Stimulated activated CD8-positive, alpha-beta memory T cell treated with anti-CD3 and anti-CD28 coated beads, Interleukin-2, amount 100 ng/mL, for 1 hour (primary cell): ENCODE measurements at places on chromosomes 12 and 14.

DNA sequence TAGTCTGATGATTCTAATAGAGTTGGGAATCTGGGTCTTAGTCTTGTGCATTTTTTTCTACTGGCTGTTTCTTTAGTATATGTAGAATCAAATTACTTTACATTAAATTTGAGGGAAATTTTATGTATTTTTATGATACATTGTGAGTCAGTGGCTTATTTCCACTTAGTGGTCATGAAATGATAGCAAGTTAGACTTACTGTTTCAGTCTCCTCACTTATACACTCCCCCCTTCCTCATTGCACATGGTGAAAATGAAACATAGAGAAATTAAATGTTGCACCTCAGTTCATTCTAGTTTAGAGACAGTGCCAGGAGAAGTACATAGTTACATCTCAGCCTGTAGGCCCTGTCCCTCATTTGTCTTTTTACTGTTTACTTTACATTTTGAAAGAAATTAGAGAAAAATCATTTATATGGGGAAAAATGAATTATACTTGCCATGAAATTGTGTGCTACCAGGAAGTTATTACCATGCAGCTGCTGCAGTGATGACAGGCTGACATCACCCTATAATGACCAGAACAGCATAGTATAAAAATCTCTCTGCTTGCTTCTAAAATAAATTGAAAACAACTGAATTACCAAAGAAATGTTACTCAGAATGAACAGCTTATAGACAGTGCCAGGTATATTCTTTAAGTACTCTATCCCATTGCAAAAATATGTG lies 113.2 kb downstream of the TRMT5 start:
- no peak for DNase-seq

GRCh38 chr14:57319636-57320192 lies 50.9 kb downstream of the AP5M1 start:
- no peak for DNase-seq

- DNase-seq: no peak
Measured at GRCh38 chr14:22450266-22450665, 138.8 kb downstream of the DAD1 start.

DNA sequence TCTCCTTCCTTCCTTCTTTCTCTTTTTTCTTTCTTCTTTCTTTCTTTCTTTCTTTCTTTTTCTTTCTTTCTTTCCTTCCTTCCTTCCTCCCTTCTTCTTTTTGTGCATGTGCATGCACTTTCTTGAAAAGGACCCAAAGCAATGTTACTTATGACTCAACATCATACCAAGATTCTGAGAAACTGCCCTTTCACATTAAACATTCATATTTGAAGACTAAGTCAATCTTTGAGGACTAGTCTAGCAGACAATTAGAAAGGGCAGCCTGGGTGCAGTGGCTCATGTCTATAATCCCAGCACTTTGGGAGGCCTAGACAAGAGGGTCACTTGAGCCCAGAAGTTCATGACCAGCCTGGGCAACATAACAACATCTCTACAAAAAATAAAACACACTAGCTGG lies 212.8 kb upstream of the KITLG start:
- no peak for DNase-seq

- no peak for DNase-seq
Measured at GRCh38 chr12:56282030-56282429, 15.3 kb downstream of the COQ10A start.

- DNase-seq: no peak
Measured at GRCh38 chr12:109725321-109726105, 11.9 kb downstream of the FAM222A start.

- no peak for DNase-seq
Measured at GRCh38 chr12:11823043-11823442, 173.6 kb downstream of the ETV6 start.

DNA sequence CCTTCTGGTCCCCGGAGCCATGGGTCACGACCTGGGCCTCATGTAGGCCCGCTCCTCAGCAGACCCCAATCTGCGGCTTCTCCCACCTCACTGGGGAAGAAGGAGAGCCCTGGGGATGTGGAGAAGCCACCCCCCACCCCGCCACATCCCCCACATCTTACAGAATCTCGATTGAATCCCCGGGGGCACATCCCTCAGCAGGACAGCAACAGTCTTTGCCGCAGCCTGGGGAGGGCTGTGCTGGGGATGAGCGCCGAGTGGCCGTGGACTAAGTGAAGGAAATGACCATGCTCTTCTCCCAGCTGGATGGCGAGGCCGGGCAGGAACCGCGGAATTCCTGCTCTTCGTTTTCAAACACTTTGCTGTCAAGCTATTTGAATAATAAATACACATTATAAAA lies 169.0 kb upstream of the RTL1 start:
- no peak for DNase-seq

GRCh38 chr12:63900922-63901793 lies 56.7 kb downstream of the SRGAP1 start:
- no peak for DNase-seq

- DNase-seq: no peak
Measured at GRCh38 chr12:77514511-77514910, 316.2 kb upstream of the NAV3 start.

GRCh38 chr12:94538318-94538717 lies 78.7 kb upstream of the CEP83 start:
- no peak for DNase-seq

GRCh38 chr12:10967409-10967808 lies 19.3 kb downstream of the TAS2R50 start:
- no peak for DNase-seq

- no peak for DNase-seq
Measured at GRCh38 chr14:65709576-65709975, 297.0 kb downstream of the FUT8 start.

- DNase-seq: no peak
Measured at GRCh38 chr12:108967869-108968540, 52.9 kb downstream of the SVOP start.

DNA sequence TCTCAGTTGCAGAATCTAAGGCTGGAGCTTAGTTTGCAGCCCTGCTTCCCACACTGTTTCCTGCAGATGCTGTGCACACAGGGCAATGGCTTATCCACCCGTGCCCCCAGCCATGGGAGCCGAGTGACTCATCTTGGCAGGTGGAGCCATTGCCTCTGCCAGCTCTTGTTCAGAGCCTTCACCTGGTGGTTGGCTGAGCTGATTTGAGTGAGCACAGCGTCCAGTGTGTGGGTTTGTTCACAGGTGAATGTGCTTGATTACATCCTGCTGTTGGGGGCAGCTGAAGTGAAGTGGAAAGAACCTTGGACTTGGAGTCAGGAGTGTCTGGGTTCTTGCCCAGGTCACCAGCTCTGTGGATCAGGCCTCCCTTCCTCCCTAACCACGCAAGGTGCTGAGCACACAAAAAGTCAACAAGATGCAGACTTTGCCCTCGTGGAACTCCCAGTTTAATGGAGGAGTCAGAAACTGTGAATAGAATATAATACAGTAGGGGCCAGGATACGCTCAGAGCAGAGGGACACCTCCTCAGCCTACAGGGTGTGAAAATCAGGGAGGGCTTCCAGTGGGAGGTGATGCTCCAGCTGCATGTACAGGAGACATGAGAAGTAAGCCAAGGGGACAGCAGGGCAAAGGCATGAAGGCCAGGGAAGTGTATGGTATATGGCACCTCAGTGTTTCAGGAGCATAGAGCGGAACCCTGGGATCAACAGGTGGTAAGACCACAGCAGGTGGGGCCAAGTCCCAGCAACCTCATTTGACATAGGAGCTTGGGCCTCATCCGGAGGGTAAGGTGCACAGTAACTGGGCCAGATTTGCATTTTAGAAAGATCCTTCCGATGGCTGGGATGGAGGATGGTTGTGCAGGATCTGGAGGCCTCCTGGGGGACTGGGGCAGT lies 22.8 kb downstream of the JDP2 start:
- no peak for DNase-seq

GRCh38 chr12:122527478-122527944 lies 462 bp downstream of the KNTC1 start:
- no peak for DNase-seq

DNA sequence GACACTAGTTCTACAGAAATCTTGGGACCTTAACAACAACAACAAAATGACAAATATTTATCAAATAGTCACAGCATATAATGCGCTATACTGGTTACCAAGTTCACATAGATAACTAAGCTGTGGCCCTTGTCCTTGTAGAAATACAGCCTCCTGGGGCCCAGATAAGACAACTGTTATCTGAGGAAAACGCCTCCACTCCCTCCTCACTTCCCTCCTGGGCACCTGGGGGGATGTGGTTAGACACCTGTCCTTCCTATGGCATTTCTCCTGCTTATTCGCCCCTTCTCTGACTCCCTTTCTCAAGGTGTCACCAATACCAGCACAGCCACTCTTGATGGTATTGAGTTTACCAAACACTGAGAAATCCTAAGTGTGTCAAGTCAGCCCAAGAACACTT lies 419.4 kb downstream of the RAD51B start:
- DNase-seq: no peak

GRCh38 chr12:53561590-53561953 lies 54.3 kb upstream of the NPFF start:
- no peak for DNase-seq

DNA sequence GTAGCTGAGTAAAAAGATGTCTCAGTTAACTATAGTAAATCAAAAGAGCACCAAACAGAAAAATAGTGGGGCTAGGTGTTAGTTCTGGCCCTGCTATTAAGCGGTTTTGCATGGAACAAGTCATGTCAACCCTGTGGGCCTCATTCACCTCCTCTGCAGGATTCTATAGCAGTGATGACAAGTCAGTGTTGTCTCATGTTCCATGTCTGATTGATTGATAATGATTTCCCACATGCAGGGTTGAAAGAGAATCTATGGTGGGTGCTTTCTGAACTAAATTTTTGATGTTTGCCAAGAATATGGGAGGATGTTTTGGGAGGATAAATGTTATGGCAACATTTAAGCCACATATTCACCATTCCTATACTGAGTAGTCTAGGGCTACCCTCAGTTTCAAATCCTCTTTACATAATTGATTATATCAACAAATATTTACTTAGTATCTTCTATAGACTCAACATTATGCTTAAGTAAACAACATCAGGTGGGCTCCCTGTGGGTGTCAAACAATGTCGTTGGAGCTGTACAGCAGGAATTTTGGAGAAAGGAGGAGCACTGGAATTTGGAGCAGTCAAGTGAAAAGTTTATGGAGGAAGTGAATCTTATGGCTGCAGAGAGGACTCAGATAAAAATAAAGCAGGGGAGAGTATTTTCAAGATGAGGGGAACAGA lies 48.6 kb downstream of the IRAK3 start:
- DNase-seq: no peak

- DNase-seq: no peak
Measured at GRCh38 chr14:64196814-64197411, 97.3 kb downstream of the ESR2 start.

GRCh38 chr14:104977681-104978653 lies at the start of gene AHNAK2:
TSS of gene AHNAK2 (minus strand) at chr14:104978374. CDS start at chr14:104978237, 137 bp downstream.
- no peak for DNase-seq

DNA sequence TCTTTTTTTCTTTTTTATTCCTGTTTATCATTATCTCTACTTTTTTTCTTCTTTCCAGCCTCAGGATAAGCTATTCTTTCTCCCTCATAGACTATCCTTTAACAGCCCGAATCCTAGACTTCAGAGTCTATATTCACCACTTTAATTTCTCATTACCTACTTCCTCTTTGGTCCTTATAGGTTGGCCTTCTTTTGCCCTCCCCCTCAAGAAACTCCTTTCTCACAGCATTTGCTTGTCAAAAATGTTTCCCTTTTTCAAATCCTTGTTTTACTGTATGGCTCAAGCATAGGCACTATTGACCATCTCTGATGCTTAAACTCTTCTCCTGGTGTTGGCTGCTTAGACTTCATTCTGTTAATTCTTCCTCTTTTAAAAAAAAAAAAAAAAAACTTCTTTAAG lies 52.5 kb downstream of the KIAA0586 start:
- DNase-seq: no peak
